ENCODE measurements at places on chromosomes 3 and 15.

DNA sequence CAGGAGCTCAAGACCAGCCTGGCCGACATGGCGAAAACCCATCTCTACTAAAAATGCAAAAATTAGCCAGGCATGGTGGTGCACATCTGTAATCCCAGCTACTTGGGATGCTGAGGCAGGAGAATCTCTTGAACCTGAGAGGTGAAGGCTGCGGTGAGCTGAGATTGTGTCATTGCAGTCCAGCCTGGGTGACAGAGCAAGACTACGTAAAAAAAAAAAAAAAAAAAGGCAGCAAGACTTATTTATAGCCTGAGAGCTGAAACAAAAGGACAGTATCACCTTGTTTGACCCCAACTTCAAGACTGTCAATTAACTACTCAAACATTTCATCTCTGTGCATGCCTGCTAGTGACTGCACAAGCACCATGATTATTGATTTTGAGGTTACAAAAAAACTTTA, 478.9 kb upstream of the GBE1 start:
- DNase-seq = no peak

- no peak for DNase-seq
Measured at GRCh38 chr3:49278548-49278947, 1.5 kb upstream of the C3orf62 start.

DNA sequence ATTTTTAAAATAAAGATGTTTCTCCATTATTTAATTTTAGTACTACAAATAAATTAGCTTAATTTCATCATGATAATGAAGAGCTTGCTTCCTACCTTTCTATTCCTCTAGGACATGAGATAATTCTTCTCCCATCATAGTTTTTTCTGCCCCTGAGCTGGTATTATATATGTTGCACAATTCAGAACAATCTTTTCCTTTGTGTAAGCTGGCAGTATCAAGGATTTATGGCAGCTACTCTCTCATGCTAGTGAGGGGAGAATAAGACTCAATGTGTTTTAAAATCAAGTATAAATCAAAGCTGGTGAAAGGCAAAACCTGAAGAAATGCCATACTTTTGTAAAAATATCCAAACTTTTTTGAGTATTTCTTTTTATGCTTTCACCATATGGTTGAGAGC, 1405.3 kb downstream of the SI start:
- no peak for DNase-seq

DNA sequence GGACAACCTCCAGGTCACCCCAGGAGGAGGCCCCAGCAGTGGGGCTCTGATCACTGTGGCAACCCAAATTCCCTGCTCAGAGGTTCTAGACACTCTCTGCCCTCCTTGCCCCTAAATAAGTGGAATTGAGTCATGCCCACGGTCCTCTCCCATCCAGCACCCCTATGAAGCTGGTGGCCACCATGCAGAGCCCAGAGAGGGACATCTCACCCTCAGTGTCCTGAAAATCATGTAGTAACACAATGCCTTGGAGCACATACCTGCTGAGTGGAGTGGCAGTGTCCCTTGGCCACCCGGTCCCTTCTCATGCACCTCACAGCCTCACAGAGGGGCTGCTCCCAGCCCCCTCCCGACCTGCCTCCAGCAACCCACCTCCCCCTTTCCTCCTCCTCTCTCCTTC, 114.3 kb upstream of the MEF2A start:
- DNase-seq = no peak

DNA sequence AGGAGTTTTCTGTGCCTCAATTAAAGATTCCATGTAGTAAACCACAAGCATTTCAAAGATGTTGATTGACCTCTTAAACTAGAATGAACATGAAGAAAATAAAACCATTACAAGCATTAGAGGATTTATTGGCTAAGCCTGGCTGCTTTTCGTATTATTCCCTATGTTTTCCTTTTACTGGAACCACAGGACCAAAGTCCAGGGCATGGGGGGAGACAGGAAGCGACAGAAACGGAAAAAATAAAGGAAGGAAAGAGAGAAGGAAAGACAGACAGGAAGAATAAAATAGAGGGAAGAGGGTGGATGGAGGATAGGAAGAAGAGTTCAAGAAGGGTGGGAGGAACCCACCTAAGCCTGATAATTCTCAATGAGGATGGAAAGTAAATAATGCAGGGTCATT, 169.9 kb downstream of the SHQ1 start:
- DNase-seq = no peak

GRCh38 chr3:129461022-129461421, 21.0 kb downstream of the IFT122 start:
- peak; percentile 83 for DNase-seq

GRCh38 chr15:63605816-63606215, 8.6 kb downstream of the FBXL22 start:
- DNase-seq = no peak

DNA sequence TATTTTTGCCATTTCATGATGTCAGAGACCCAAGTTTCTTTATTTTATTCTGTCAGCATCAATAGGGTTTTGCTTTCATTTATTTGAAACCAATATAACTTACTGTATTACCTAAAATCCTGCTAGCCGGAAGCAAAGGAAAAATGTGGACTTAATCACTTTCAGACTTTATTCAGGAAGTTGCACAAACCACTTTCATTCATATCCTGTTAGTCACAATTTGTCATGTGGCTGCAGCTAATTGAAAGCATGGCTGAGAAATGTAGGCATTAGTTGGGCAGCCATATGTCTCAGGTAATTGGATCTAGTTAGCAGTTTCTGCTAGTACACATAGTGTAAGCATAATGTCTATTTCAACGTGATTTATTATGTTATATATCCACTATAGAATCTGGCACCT, 462.3 kb upstream of the SGO1 start:
- DNase-seq = peak; percentile 74

GRCh38 chr3:126132751-126133511, 47.5 kb downstream of the ALDH1L1 start:
- DNase-seq = peak; percentile 17

DNA sequence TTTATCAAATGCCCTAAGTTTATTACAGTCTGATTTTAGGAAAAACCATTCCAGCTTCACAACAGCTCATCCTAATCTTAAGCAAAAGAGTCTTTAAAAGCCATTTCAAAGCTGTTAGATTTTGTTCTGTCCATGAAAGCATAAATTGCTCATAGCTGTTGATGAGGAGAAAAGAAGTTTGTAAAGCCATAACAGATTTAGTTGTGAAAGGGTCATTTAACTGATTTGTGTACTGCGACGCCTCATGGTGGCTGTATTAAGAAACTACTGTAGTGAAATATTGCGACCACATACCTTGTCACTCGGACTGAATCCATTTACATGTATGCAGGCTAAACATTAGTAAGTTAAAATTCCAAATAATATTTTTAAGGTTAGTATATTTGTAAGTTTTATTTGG, 20.9 kb downstream of the BBX start:
- peak; percentile 23 for DNase-seq

- no peak for DNase-seq
Measured at GRCh38 chr3:194875581-194876402, 190.1 kb downstream of the FAM43A start.

DNA sequence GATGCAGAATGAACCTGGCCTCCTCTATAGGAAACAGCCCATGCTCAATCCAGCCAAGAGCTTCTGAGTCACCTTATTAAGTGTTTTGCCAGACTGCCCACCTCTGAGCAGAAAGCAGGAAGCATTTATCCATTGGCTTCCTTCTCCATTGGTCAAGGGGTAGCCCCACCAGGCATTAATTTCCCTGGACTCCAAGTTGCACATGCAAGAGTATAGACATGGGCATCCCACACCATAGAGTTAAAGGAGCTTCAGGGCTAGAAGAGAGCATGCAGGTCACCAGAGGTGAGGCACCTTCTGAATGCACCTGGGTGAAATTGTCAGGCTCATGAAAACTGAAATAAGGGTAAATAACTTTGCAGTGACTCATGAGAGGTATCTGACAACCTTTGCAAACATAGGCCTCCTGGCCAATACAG, 230.8 kb upstream of the STAC start:
- DNase-seq = no peak

- no peak for DNase-seq
Measured at GRCh38 chr3:195877136-195877715, 31.1 kb downstream of the TNK2 start.

DNA sequence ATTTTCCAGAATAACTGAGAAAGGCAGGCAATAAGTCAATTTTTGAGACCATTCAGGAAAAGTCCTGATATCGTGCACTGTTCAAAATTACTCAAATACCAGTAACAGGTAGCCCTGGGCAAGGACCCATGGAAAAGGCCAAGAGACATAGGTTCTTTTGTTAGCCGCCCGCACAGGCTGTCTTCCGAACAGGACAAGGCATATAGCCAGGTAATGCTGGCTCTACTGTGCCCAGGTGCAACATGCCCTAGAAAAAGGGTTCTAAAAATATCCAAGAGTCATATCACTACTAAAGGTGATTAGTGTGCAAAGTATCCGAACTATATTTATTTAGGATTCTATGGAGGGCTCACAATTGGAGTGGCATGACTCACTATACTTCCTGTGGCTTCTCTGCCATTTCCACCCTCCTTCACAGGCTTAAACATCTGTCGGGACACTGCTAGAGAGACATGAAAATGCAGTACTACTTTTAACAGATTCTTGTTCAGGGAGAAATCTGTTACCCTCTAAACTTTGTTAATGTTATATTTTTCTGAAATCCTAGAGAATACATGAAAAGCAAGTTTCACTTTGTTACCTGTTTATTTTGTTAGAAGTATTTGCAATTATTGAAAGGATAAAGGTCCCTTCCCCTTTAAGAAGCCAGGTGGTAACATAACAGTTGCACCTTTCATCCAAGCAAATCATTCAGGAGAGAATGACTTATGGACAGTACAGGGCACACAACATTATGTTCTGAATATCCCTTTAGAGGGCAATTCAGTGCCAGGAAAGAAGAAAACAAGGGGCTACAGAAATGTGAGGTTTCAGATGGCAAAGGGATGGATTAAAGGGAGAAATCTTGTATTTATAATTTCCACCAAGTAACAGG, 293.3 kb upstream of the THBS1 start:
- peak; percentile 65 for DNase-seq

DNA sequence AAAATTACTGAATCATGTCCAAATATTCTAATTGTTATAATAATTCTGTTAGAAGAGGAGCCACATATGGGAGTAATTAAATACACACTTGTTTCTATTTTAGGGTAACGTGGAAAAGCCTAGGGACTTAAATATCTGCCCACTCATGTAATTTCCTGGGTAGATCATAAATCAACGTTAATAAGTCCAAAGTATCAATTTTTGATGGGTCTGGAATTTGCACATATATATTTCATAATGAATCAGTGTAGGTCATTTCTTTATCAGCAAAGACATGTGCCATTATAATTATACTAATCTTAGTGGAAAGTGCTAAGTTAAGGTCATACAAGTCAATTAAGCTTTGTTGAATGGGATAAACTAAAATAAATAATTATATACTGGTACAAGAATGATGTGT, 346.2 kb downstream of the ZBBX start:
- DNase-seq = no peak

GRCh38 chr3:32577581-32578556, 7.2 kb upstream of the DYNC1LI1 start:
- DNase-seq = peak; percentile 37

DNA sequence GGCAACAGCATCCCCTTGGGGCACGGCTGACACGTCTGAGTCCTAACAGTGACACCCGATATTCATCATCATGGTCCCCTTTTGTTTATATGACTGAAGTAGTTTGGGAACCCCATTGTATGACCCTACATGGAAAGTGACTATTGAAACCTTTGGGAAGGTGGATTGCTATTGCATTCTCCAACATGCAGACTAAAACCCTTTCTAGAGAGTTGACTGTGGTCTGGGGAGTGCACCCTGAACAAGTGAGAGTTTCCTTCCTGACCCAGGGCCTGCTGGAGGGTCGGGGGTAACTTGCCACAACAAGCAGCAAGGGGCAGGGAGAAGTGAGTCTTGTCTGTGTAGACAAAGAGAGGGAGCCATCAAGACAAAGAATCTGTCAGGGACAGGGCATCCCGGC, 54.4 kb downstream of the ISG20 start:
- DNase-seq = no peak

- no peak for DNase-seq
Measured at GRCh38 chr15:33322091-33322490, 11.3 kb downstream of the RYR3 start.

DNA sequence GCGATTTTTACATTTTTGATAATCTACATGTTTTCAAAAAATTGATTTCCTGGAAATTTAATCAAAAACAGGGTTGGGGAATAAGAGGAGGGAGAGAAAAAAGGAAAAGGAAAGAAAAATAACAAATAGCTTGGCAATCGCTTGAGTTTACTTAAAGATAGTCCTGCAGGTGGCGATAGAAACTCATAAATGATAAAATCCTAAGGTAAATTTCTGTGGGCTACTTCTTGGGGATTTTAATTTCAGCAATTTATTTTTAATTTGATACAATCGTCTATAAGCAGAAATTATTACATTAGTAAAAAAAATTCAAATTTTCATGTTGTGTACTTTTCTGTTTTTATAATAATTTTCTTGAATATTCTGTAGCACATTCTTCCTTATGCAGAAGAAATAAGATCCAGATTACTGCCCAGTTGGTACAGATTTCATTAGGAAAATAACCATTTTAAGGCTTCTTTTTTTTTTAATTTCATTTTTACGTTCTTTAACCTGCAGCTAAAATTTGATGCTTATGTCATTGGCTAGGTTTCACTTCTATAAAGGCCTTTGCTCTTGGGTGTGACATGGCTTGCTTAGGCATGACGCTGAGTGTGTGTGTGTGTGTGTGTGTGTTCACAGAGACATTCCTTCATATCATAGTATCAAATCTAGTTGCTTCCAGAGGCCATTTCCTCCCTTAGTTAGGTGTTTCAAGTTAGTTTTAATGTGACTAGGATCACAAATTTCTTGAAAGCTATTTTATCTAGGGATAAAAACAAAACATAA, 181.8 kb downstream of the MCTP2 start:
- no peak for DNase-seq

- DNase-seq = no peak
Measured at GRCh38 chr3:44039006-44039405, 202.7 kb upstream of the TOPAZ1 start.

DNA sequence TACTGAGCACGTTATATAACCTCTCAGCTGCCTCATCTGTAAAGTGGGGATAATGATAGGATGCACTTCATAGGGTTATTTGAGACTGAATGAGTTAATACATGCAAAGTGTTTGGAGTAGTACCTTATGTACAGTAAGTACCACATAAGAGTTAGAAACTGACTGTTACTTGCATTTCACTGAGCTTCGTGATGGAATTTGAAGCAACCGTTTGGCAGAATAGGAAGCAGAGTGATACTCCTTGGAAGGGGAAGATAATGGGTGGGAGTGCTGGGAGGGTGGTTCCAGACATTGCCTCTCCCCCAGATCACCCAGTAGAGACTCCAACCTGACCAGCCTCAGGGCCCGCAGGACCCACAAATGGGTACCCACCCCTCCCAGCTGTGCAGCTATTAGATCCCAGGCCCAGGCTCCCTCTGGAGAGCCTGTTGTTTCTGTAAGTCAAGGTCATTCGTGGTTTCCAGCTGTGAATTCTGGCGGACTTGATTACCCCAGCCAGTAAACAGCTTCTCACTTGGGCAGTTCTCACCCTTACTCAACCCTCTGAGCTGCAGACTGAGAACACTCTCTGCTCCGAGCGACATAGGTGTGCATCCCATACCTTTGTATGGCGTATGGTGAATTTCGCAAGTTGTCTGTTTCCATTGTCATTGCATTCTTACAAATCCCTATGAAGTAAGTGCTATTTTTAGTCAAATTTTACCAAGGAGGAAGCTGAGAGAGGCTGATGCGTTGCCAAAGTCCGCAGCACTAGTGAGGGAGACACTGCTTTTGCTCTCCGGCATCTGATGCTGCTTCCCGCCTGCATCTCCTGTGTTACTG, 11.1 kb downstream of the ALPK3 start:
- DNase-seq = no peak

GRCh38 chr3:52119099-52119498, 35.1 kb downstream of the POC1A start:
- no peak for DNase-seq

- no peak for DNase-seq
Measured at GRCh38 chr3:69130689-69131088, 8.3 kb upstream of the LMOD3 start.
